ENCODE measurements at places on chromosomes 4 and X.

DNA sequence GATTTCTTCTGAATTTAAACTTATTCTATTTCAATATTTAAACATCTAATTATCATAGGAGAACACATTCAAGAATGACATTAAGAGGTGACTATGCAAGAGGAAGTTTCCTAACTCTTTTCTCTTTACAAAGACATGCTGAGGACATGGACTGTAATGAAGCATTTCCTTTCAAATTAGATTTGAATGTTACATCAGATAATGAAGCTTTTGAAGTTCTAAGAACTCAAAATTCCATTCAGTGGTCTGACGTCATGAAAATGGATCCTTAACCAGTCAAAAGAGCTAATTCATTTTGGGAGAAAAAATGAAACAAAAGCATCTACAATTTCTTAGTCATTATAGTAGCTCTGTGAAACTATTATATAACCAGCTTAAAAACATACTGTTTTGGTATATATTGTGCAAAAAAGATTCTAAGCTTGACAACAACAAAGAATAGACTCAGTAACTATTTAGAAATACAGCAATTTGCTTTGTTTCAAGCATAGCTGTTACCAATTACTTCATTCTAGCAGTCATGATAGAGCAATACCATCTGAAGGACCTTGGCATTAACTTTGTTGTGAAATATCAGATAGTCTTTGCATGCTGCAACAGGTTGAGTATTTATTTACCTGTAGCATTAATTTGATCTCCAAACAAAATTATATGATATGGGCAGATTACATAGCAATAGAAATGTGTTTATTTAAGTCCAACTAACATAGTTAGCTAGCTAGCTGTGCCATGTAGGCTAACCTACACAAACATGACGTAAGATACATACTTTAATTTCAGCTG lies 13.7 kb upstream of the DTHD1 start:
- DNase-seq = no peak

DNA sequence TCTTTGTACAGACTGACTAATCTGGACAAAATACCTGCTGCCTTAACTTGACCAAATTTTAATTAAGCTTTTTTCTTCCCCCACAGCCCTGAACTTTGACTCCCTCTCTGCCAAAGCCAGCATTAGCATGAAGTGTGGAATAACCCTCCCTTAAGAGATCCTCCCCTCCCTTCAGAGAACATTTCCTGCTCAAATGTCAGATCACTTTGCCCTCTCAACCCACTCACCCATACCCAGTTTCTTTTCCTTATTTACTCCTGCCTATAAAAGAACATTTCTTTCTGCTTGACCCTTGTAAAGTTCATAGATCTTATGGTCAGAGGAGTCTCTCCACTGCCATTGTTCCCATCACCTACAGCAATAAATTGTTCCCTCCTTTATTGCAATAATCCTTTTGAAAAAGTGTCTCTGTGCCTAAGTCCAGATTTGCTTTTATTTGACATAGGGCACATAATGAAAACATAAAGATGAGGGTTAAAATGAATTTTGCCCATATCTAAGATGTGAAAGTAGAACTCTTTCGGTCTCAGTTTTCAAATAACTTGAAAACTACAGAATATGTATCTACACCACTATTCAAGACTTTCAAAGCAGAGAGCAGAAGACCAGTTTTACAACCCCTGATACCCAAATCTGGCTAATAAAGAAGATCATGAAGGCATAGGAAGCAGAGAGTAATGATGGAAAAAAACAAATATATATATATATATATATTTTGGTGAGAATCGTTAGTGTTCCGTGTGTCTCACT lies 289.7 kb upstream of the ANXA10 start:
- no peak for DNase-seq

- DNase-seq = no peak
These were observed 324.6 kb upstream of the MAGEB2 start for GRCh38 chrX:29890646-29891200.

GRCh38 chr4:88021824-88022223 lies 14.4 kb downstream of the PKD2 start:
- DNase-seq = no peak

DNA sequence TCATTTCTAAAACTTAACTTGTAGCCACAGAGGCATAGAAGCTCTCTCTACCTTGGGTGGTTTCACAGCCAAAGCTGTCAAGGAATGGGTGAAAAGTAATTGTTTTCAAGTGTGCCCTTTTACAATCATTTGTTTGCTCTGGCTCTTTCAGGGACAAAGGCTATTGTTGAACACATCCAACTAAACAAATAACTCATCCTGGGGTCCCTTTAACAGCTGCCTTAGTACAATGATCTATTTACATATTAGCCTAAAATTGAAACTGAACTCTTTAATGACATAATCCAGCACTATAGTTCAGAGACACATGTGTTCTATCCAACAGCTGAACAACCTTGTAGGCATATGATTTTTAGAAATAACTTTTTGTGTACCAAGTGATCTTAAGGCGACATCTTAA lies 3.7 kb downstream of the HHIP start:
- no peak for DNase-seq

- DNase-seq = peak; percentile 26
These were observed 32.2 kb downstream of the ZCCHC12 start for GRCh38 chrX:118855681-118856310.

GRCh38 chrX:97525981-97526380 lies 642.3 kb downstream of the RPA4 start:
- DNase-seq = no peak

GRCh38 chrX:68834371-68835103 lies 5.7 kb downstream of the EFNB1 start:
- DNase-seq = no peak

GRCh38 chrX:153444333-153445011 lies 1.4 kb downstream of the TREX2 start:
- DNase-seq = no peak
